Stimulated activated CD4-positive, alpha-beta T cell treated with anti-CD3 and anti-CD28 coated beads, Interleukin-12 subunit alpha, Interleukin-12 subunit beta, amount 100 ng/mL, for 24 hours (primary cell): ENCODE measurements at places on chromosomes 6 and 20.

GRCh38 chr6:44775121-44775520 is 387.6 kb downstream of the CDC5L start:
- DNase-seq: no peak

- no peak for DNase-seq
Observed at GRCh38 chr6:166738386-166739116, 111.5 kb upstream of the RPS6KA2 start.

DNA sequence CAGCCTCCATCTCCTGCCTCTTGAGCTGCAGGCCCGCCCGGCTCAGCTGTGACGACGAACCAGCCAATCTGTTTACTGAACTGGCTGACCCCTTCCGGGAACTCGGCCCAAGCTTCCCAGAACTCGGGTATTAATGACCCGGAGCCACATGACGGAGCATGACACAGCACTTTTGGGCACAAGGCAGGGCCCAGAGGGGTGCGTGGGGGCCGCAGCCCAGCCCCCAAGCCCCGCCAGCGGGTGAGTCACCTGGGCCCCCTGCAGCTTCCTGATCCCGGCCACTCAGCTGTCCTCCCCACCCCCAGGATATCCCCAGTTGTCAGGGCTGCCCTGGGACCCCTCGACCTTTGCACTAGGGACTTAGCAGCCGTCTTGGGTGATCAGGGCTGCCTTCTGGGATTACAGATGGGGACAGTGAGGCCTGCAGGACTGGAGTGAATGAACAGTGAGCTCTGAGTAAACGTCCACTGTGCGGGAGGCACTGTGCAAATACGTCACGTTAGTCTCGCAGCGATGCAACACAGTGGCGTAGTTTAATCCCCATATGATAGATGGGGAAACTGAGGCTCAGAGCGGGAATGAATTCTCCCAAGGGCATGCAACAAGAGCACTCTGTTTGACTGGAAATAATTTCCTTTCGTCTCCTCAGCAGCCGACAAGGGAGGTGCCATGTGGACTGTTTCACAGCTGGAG is 102.1 kb downstream of the CEBPB start:
- peak; percentile 11 for DNase-seq

GRCh38 chr6:36642913-36643817 is 35.3 kb upstream of the CDKN1A start:
- no peak for DNase-seq

GRCh38 chr20:41095110-41095969 is 42.0 kb upstream of the PLCG1 start:
- DNase-seq: peak; percentile 20

DNA sequence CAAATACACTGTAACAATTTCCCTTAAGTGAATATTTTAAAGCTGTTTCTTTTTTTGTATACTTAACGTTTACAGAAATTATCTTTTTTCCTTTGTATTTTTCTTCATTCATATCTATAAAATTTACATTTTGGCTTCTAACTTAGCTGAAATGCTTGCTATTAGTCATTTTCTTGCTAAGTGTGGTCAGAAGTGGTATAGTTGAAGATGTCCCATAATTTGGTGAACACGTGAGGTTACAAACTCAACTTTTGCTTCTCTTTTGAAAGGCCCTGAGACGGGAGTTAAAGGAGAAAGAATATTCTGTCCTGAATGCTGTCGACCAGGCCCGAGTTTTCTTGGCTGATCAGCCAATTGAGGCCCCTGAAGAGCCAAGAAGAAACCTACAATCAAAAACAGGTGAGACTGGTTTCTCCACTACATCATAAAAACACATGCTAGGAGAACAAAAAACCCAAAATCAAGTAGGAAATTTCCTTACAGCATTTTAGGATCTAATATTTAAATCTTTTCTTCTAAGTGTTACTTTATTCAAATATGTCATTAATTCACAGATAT is 445.0 kb downstream of the UTRN start:
- DNase-seq: no peak
